Activated CD8-positive, alpha-beta memory T cell treated with anti-CD3 and anti-CD28 coated beads for 48 hours (primary cell): ENCODE measurements at places on chromosomes 11 and 22.

DNA sequence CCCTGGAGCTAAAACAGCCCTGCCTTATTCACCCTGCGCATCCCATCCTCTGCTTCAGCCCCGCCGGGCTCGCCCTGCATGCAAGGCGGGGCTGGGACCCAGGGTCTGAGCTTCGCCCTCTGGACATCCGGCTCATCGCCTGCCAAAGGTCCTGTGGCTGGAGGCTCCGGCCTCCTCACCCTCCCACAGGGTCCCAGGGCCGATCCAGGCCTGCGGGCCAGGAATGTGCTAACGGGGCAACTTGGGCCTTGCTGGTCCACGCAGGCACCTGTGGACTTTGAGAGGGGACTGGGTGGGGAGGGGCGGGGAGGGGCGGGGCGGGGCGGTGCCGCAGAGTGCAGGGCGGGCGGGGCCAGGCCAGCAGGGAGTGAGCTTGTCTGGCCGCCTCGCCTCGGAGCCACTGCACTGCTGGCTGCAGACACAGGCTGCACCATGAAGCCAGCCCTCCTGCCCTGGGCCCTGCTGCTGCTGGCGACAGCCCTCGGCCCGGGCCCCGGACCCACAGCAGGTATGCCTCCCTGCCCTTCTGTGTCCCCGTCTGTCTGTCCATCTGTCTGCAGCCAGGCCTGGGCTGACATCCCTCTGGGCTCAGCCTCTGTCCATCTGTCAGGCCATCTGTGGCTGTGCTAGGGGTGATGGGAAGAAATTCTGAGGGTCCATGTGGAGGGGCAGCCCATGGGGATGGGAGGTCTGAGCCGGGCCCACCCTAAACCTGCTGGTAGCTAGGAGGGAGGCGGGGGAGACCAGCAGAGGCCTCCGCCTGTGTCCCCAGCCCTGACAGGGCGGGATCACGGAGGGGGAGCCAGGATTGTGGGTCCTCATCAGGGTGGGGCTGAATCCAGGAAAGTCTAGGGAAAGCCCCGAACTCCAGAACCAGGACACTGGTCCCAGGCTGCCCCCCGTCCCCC, at the start of gene SUSD2:
Gene SUSD2, plus strand, starts transcription at position 400 of the 908 bp plus-strand sequence. Its CDS starts 33 bp downstream, at position 433.
- DNase-seq, result no peak

- DNase-seq, result no peak
Measured at GRCh38 chr11:62556875-62557631, 10.4 kb upstream of the AHNAK start.

DNA sequence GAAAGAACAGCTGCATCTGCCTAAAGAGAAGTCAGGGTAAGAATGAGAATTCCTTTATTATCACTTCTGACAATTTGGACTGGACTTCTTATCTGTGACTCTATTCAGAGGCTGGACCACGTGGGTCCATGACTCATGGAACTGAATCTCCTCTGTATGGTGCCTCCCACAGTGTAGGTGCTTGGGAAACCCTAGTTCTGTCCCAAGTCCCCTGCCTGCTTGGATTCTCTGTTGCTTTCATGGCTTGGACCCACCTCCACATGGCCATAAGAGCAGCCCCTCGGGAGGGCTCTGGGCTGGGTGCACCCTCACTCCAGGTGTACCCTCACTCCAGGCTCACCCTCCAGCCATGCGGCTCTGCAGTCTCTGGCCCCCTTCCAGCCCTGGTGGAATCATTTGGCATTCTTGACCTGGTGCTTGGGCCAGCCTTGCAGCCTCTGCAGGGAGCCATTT, 153.4 kb downstream of the CACNA1I start:
- DNase-seq, result no peak

DNA sequence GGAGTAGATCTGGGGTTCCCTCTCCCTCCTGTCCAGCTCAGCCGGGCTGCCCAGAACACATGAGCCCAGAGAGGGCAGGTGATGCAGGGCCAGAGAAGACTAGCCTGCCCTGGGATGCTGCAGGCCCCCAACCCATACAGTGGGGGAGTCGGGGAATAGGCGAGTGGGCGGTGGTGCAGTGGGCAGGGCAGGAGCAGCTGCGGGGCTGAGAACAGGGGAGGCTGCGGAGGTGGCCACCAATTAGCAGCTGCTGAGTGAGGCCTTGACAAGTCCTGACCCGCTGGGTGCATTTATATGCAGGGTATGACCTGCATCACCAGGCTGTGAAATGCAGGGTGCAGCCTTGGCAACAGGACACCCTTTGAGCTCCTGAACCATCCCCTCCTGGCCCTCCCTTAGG, 43.1 kb downstream of the NFAM1 start:
- no peak for DNase-seq
